ENCODE measurements at places on chromosomes 6 and 20.

DNA sequence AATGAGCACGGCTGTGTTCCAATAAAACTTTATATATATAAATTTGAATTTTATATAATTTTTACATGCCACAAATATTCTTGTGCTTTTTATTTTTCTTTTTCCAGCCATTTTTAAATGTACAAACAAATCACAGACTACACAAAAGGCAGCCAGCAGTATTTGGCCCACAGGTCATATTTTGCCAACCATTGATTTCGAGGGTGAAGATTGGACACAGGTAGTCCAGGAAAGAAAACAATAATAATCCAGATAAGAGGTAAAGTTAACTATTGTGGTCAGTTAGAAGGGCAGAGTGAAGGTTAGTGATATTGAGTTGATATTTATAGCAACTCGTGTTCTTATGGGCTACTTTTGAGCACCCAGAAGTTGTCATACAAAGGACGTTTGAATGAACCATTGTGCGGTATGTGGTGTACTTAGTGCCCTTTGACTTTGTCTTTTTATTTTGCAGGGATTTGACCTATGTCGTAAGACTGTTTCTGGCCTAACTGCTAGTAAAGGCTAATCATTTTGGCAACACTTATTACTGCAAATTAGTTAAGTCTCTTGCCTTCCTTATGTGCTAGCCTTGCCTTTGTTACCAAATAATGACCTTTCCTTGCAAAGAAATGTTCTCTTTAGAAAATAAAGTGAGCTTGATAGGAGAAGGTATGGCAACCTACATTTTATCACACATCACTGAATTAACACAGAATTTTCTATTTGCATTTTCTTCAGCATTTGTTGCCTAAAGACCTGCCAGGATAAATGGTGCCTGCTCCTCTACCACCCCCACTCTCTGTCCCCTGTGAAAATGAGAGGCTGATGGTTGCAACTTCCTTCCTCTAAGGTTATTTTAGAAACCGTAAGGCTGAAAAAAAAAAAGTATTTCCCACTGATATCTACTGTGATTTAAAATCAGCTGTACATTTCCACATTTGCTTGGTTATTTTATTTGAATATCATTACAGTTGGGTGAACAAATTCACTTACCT lies 493.9 kb upstream of the SOX4 start:
- no peak for DNase-seq

GRCh38 chr20:24494460-24494920 lies 25.1 kb downstream of the SYNDIG1 start:
- no peak for DNase-seq

DNA sequence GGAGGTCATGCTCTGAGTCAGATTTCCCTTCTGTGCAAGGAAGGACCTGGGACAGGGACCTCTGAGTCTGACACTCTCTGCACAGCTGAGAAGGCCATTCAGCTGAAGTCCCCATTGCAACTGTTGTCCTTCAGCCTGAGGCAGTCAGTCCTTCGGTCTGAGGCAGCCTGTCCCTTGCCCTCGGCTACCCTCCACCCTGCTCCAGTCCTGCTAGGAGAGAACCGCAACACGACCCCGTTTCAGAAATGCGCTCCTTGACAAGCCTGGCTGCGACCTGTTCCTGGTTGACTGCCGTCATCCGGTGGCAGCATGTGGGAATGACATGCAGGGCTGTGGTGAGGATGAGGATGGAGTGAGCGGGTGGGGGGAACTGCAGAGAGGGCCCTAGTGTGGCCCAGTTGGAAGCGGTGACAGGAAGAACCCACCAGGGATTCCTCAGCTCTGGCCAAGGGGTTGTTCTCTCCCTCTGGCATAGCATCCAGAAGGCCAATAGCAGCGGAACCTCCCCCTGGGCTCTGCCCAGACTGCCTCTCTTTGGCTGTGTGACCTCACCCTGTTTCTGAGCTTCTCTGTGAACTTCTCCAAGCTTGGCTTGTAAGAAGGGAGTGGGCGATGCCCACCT lies 40.3 kb upstream of the ANGPT4 start:
- DNase-seq = no peak

- no peak for DNase-seq
These were observed 253.5 kb downstream of the QKI start for GRCh38 chr6:163668061-163668426.

GRCh38 chr6:160986851-160987250 lies 4.7 kb upstream of the MAP3K4 start:
- DNase-seq = no peak

All from NCI-H1417 treated with DMSO at 0.1 percent for 48 hours (cell line).